ENCODE measurements at places on chromosomes 7 and 10.

GRCh38 chr10:6920072-6921019 is 340.3 kb upstream of the PRKCQ start:
- peak; percentile 76 for DNase-seq

DNA sequence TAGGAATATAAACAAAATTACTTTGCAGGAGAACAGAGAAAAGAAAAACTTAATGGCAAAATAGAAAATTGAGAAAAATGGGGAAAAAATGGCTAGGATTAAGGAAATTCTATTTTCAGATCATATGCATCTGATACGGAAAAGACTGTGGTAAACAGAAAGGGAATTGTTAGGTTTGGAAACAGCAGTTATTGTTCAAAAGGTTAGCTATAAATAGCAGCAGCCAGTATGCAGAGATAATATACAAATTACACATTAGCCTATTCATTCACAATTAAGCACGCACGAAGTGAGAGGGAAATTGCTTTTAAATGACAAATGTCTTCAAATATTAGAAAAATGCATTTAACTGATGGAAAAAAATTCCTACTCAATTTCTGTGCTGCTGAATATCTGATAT is 224.1 kb upstream of the FAM3C start:
- no peak for DNase-seq

- DNase-seq, result no peak
Observed at GRCh38 chr7:45294559-45294958, 137.0 kb downstream of the RAMP3 start.

DNA sequence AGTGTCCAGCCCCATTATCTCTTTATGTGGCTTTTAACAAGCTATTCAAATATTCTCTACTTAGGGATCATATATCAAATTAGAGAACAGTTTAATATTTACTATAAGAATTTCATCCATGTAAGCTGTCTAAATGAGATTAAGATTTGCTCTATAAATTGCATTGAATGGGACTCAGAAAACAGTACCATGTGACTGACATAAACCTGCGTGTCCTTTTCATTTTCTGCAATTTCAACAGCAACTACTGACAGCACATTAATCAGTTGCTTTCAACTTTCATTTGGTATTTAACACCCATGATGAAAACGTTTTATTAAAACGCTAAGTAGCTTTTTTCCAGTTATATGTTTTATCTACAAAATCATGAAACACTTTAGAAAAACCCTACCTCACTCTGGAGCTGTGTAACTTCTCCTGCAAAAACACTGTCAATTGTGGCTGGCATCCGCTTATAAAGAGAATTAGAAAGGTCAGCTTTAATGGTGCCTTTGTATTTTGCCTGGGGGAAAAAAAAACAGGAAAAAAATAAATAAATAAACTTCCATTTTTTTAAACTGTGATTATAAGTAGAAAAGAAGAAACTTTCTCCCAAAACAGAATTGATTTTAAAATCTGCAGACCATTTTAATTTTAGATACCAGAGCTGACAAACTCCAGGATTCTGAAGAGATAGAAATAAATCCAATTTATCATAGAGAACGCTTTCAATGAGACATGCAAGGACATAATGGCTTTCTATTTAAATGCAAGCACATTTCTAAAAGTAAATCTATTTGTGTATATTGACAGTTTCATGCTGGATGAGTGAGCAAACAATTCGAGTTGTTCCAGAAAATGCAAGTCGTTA is 9.2 kb downstream of the NEBL start:
- DNase-seq, result no peak

- no peak for DNase-seq
Observed at GRCh38 chr10:101683276-101683675, 11.7 kb downstream of the FBXW4 start.

DNA sequence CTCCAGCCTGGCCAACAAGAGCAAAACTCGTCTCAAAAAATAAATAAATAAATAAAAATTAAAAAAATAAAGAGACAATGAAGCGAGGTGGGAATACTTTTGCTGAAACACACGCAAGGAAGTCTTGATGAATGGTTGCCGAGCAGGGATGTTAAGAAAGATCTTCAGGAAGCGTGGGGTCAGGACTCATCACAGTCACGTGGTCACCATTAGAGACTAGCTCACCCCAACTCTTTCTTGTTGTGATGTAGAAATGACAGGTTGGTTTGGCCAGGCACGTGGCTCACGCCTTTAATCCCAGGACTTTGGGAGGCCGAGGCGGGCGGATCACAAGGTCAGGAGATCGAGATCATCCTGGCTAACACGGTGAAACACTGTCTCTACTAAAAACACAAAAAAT is 28.9 kb upstream of the BAIAP2L1 start:
- no peak for DNase-seq

- no peak for DNase-seq
Observed at GRCh38 chr7:92042056-92042737, 92.1 kb downstream of the CYP51A1 start.

- DNase-seq, result peak; percentile 10
Observed at GRCh38 chr7:40234046-40234445, 99.2 kb downstream of the SUGCT start.

DNA sequence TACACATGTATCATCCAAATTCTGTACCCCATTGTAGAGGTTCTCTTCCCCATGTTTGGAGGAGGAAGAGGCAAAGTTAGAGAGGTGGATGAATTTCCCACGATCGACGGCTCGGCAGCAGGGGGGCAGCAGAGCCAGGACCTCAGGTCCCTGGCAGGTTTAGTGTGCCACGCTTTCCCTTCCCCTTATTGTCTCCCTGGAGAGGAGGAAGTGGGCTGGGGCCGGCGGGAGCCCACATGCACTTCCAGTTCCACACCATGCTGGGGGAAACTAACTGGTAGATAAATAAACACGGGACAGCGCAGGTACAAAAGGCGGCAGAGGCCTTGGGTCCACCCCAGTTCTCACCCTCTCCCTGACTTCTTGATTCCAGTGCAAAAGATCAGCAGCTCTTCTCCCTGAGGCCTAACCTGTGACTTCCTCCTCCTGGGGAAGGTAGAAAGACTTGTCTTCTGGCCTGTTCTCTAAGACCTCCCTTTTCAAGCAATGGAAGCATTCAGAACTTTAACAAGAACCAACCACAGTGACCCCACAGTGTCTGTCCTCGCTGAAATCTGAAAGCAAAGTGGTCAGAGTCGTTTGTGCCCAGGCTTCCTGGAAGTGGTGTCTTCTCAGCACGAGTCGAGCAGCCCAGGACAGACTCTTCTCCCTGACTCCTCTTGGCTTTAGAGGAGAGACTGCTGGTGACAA is 30.5 kb upstream of the SRGN start:
- DNase-seq, result no peak

GRCh38 chr10:112332509-112333228 is 41.2 kb upstream of the ACSL5 start:
- DNase-seq, result no peak

DNA sequence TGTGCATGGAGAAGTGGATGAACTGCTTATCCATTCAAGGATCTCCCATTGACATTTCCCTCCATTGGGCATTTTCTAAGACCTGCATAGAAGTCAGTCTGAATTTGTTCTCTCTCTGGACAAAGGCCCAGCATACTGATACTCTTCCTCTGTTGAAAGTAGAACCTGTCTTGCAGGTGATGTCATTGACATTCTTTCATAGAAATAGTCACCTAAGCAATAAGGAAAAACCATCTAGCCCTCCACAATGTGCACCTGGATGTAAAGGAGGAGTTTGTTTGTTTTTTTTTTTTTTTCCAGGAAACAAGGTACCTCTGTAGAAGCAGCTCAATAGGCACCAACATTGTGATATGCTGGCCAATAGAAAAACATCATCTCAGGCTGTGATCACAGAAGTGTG is 150.4 kb downstream of the DPY19L1 start:
- DNase-seq, result no peak

- no peak for DNase-seq
Observed at GRCh38 chr7:47513741-47514241, 68.1 kb downstream of the TNS3 start.

- peak; percentile 8 for DNase-seq
Observed at GRCh38 chr7:88344956-88345832, 38.5 kb upstream of the STEAP4 start.

DNA sequence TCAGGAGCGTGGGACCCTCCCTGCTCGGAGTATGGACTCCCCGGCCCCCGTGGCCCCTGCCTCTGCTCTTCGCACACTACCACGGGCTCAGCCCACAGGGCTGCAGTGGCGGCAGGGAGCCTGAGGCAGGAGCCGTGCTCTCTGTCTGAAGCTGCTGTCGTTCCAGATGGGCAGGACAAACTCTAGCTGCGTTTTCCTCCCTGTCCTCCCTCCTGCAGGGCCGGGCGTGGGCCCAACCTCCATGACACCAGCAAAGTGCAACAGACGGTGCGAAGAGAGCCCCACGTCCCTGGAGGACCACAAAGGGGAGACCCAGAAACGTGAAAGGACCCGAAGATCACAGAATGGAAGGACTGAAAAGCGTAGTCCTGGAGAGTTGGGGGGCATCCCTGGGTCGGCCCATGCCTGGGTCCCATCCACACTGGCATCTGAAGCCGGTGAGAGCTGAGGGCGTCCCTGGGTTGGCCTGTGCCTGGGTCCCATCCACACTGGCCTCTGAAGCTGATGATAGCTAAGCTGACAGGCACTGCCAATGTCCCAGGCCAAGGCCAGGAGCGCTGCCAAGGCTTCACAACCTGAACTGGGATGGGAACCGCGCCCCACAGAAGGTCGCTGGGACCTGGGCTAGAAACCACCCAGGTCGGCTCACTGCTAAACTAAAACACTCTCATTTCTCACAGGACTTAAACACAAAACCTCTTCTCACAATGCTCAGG is 267.0 kb downstream of the MAD1L1 start:
- no peak for DNase-seq

DNA sequence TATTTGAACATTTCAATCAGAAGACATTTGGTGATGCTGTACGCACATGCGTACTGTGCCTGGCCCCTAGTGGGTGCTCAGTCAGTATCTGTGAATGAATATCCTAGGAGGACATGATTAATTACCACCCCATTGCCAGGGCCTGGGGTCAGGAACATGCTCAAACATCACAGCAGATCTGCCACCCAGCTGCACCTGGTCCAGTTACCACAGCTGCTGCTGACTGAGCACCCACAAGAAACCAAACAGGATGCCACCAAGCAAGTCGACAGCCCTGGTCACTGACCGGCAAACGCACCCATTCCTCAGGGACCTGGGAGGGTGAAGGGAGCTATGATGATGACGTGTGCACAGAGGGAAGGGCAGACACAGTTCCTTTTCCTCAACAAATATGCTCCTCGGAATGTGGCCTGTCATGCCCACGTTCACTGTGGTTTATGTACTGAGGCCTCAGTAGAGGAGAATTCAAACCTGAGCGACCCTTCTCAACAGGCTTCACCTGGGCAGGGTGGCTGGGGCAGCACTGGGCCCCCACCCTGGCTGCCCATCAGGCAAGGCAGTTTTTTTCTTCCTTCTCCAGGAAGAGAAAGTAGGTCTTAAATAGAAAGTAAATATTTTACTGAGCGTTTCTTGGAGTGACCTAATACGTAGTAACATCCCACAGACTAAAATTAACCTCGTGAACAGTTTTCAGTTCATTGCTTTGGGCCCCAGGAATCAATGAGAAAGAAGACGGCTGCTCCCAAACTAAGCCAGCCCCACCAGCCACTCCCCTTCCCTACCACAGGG is 13.4 kb downstream of the CTBP2 start:
- DNase-seq, result no peak

DNA sequence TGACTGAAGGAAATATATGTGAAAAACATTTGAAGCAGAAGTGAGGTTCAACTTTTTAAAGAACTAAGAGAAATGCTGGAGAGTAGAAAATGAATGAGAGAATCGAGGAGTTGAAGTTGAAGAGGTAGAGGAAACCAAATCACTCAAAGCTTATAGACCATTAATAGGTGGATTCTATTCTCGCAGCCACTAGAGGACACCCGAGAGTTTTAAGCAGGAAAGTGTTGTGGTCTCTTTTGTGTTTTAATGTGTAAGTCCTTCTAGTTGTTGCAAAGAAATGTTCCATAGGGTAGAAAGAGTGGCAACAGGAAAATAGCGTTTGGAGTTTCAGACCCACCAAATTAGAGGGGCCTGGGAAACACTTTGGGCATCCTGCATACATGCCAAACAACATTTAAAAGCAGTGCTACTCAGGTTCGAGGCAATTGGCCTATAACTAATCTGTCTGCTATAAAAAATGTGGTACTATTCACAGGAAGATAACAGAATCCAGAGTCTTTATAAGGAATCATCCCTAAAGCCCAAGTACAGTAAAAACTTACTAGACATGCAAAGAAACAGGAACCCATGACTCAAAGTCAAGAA is 75.3 kb upstream of the TAS2R16 start:
- DNase-seq, result peak; percentile 25

- no peak for DNase-seq
Observed at GRCh38 chr7:25391961-25392587, 163.8 kb upstream of the NPVF start.

GRCh38 chr10:79003183-79004100 is 65.3 kb upstream of the ZMIZ1 start:
- DNase-seq, result no peak

GRCh38 chr7:55565681-55566080 is 6.6 kb downstream of the VOPP1 start:
- no peak for DNase-seq

- DNase-seq, result no peak
Observed at GRCh38 chr7:1883031-1883761, 213.1 kb downstream of the ELFN1 start.

DNA sequence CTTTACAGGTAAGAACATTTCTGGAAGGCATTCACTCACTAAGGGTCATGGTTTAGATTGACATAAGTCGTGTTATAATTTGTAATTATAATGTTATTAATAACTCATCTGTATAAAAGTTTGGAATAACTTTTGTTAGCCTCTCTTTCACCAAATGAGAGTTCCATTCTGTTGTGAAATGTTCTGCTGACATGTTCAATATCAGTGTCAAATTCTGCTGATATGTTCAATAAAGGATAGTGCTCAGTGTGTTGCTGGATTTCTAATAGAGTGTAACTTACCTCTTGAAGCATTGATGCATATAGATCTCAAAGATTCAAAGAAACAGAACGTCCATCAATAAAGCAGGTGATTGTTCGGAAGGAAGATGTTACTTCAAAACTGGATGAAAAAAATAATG is 30.6 kb downstream of the ANLN start:
- DNase-seq, result no peak

DNA sequence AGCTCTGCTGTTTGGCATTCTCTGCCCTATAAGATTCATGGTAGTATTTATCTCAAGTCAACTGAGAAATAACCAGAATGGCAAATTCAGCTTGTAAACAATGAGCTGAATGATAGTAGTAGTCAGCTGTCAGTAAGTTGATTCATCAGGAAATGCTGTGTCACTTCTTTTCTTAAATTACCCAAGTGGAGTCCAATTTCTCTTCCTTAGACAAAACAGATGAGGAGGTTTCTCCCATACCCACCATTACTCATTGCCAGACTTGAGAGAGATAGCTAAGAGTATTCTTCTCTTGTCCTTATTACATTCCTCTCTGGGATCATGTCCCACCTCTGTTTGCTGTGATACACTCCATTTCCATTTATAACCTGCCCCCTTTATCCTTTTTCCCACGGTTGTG is 159.8 kb upstream of the STEAP1 start:
- no peak for DNase-seq

- no peak for DNase-seq
Observed at GRCh38 chr7:157744786-157745601, 408.2 kb downstream of the DNAJB6 start.

Measured in GM20000 (cell line).